ENCODE measurements at places on chromosomes 2 and 18.

DNA sequence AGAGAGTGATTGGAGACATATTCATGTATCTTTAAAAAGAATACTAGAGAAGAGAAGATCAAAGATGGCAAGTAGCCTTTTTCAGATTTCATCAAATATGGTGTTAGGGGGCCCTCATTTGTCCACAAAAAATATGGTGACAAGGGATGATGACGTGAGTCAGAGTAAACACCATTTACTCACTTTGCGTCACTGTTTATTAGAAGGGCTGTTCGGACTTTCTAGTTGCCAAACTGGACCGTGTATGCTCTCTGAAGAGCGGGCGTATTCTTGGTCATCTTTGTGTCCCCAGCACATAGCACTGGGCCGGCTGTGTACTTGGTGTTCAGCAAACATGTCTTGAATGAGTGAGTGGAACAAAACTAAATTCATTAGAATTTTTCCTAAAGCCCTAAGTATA, 37.5 kb downstream of the TTC39C start:
- no peak for DNase-seq

GRCh38 chr2:10366601-10367270, 64.0 kb downstream of the HPCAL1 start:
- DNase-seq: no peak

DNA sequence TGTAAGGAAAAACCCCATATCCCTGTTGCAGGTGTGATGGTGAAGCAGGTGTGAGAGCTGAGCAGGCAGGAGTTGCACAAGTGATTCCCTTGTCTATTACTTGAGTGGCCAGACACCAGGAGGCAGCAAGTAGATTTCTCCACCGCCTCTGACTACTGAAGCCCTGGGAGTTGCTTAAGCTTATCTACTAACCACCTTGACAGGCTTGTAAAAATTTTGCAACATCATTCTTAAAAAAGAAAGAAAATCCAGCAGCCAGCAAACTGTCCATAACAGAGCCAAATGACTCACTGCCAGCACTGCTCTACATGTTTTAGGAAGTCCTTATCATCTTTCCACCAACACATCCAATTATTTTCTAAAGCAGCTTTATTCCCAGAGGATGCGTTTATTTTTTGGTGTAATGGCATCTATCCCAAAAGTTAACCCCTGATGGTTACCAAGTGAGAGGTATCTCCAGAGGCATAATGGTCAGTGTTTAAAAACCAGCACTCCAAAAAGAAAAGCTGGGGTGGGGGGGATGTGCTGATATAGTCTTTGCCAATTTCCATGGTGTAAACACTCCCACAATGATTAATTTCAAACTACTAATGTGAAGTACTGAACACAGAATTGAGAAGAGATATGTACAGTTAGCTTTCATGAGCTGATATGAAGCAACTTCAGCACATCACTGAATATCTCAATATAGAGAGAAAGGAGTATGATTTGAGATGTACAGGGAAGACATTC, 16.3 kb upstream of the GPR39 start:
- no peak for DNase-seq

- peak; percentile 63 for DNase-seq
Observed at GRCh38 chr18:73681912-73682311, 465.7 kb downstream of the FBXO15 start.

- DNase-seq: no peak
Observed at GRCh38 chr2:234846599-234847363, 105.0 kb upstream of the SH3BP4 start.

- DNase-seq: peak; percentile 34
Observed at GRCh38 chr2:148298196-148298595, 277.3 kb downstream of the MBD5 start.

DNA sequence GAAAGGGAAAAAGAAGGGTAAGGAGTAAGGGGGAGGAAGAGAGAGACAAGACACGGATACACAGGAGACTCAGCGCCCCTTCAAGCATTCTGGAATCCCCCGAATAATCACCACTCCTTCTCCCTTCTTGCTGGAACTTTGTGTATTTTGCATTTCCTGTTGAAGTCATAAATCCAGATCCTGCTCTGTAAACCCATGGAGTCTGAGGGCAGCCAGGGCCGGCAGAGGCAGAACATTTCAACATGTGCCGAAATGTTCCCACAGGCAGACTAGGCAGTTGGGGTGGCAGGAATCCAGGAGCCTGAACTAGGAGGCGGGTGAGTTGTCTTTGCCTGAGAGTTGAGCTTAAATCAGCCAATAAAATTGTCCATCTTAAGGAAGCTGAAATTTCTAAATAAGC, 193.1 kb downstream of the SH3RF3 start:
- DNase-seq: no peak

GRCh38 chr18:48821251-48821590, 129.5 kb downstream of the SMAD7 start:
- DNase-seq: no peak

GRCh38 chr18:28086670-28087552, 90.0 kb downstream of the CDH2 start:
- peak; percentile 45 for DNase-seq

DNA sequence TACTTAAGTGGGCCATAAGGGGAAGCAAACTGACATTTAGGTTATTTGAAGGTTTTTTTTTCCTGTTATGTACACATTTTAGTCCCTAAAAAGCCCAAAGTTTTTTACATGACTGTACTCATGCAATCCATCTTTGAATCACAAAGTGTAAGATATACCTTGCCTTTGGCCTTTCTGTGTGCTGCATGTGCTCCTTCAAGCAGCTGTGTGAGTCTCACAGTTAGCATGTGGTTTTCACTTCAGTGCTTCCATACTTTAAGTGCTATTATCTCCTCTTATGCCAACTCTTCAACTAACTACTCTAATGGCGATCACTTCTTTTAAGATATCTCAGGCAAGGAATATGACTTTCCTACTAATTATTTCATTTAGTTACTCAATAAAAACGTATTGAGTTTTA, 597.1 kb upstream of the ACVR2A start:
- no peak for DNase-seq

Data from kidney tubule cell (primary cell).